Activated CD4-positive, alpha-beta T cell treated with anti-CD3 and anti-CD28 coated beads, Interleukin-10, Interleukin-2, amounts not matched to agents 100 ng/mL and 50 ng/mL, durations not matched to agents 16 hours and 8 hours (primary cell): ENCODE measurements at places on chromosomes 12 and 14.
A peak's percentile ranks its signal among the peaks of the same experiment; 100 is the strongest.

DNA sequence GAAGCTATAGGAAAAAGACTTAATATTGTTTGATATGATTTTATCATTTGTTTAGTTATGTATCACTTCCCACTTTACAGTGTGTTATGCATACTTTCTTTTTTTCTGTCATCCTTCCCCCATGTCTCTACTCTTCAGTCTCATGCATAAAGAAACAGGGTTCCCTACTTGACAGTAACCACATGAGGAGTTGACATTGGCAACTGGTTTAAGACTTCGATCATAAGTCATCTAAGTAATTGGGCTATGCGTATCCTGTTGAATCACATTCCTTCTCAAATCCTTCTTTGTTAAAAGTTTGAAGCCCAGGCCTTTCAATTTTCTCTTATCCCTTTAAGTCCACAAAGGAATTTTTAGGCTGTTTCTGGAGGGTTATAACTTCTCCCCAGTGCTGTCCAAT lies 358.7 kb downstream of the RAD51B start:
- no peak for DNase-seq

- DNase-seq, result peak; percentile 67
Measured at GRCh38 chr12:104420868-104421267, 35.9 kb upstream of the CHST11 start.

- DNase-seq, result peak; percentile 48
Measured at GRCh38 chr14:23076785-23077408, 18.0 kb downstream of the ACIN1 start.

- DNase-seq, result peak; percentile 82
Measured at GRCh38 chr12:122886851-122887818, 8.8 kb downstream of the VPS37B start.

GRCh38 chr14:69720912-69721311 lies 46.0 kb upstream of the SRSF5 start:
- no peak for DNase-seq

- no peak for DNase-seq
Measured at GRCh38 chr12:81080431-81080983, 2.6 kb downstream of the ACSS3 start.

DNA sequence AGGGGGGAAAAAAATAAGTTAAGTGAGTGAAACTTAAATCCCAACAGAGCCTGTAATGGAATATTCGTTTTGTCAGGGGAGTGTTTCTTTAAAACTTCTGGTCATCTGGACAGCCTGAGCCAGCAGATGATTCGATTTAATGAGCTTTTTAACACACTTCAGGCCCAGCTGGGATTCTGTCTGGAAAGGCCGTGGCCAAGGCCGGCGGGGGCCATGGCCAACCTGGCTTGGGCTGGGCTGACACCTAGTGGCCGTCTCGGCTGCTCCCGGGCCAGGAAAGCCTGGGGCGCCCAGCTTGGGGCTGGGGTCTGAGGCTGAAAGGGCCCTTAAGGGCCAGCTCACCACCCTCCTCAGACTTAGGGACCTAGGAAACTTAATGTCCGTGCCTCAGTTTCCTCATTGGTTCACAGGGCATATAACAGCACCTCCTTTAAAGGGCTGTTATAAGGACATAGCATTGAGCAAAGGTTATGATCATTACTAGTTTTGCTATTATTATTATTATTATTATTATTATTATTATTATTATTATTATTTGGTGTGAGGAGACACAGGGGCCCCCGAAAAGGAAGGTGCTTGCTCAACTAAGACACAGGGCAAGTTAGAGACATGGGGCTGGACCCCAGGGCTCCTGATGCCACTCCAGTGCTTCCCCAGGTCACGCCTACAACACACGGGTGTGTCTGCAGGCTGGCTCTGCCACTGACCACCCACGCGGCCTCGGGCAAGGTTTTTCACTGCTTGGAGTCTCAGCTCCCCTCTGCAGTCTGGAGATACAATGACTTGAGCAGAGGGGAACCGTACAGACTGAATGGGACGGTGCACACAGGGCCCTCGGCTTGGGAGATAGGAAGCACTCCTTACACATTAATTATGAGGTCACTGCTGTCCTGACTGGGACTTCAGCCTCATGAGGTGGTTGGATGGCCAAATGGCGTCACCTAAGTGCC lies 84.0 kb downstream of the SYNE3 start:
- no peak for DNase-seq

DNA sequence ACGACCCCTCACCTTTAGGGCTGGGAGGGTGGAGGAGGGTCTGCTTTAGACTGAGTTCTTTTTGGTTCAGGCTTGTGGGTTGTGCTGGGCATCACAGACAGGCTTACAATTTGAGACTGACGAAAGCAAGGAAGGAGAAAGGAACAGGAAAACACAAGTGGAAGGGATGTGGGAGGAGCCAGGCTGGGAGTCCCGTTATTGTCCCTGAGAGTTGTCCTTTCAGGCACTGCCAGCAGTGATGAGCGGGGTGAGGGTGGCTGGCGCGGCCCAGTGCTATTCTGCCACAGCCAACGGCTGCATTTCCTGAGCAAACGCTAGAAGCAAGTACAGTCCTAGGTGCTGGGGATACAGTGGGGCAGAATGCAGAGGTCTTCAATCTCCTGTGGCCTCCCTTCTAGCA lies 29.2 kb upstream of the TSPAN9 start:
- DNase-seq, result no peak

DNA sequence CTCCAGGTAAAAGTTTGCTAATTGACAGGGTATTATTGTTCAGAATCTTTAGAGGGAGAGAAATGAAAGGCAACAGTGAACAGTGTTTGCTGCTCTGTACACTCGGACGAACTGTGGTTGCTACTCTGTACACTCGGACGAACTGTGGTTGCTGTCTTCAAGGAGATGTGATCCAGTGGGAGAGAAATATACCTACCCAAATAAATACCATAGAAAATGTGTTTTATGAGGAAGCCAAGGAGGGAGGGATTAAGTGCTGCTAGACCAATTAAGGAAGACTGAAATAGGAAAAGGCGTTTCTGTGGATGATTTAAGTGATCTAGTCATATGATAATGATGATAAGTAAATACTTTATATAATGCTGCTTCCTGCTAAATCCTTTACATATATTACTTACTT lies 2.7 kb downstream of the STK38L start:
- DNase-seq, result no peak

GRCh38 chr12:53805791-53806190 lies 54.0 kb upstream of the CISTR start:
- no peak for DNase-seq

DNA sequence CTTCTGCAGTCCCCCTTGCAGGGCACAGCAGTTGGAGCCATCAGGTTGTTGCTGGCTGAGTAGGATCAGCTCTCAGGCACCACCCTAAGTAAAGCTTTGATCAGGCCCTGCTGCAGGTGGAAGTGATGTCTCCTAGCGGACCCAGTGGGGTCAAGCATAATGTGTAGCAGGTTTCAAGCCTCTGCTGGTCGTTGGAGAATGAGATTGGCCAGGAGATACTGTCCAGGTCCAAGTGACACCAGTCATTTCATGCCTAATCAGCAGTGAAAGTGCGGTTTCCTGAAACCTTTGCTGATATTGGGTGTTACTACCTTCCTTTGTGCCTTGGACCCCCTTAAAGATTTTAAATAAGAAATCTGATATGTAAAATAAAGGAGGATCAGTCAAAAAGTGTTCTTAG lies 72.6 kb downstream of the SUSD6 start:
- peak; percentile 76 for DNase-seq

GRCh38 chr12:124703856-124704255 lies 136.4 kb upstream of the NCOR2 start:
- DNase-seq, result no peak

DNA sequence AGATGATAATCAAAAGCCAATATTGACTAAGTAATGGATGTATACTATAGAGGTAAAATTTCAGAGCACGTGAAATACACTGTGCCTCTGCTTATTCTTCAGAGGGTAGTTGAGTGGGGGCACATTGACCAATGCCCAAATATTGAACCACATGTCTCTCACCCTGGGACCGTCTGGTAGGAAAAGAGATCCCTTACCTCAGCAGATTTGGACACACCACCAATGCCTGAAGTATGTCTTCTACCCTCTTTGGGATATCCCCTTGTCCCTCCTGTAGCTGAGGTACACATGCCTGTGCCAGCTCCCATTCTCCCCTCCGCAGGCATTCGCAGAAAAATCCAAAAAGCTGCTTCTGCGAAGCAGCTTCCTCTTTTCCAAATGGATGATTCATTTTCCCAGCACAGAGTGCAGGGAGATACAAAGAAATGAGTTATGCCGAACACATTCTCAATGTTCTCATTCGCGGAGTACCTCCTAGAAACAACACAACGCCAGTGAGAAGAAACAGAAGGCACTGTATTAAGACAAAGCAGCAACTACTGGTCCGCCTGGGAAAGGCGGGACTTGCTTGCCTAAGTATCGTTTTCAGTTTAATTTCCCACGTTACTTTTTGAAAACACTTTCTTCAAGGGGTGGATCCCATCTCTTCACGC lies 691 bp downstream of the ZFYVE26 start:
- DNase-seq, result no peak

DNA sequence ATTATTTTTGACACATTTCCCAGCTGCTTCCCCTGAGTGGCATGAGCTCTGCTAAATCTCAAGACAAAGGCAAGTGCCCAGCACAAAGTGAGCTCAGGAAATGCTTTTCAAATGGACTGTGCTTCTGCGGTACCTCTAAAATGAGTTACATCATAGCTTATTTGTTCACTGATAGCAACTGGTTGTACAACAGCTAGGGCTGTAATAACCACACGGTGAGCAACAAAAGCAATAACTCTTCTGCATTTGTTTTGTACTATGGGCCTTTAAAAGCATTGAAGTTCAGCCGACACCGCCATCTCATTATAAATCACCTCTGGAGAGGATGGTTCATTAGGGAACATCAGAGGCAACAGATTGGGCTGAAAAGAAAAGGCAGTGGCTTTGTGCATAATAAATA lies 475.0 kb downstream of the GLT1D1 start:
- no peak for DNase-seq

- no peak for DNase-seq
Measured at GRCh38 chr14:93525696-93526451, 95.1 kb downstream of the UNC79 start.

DNA sequence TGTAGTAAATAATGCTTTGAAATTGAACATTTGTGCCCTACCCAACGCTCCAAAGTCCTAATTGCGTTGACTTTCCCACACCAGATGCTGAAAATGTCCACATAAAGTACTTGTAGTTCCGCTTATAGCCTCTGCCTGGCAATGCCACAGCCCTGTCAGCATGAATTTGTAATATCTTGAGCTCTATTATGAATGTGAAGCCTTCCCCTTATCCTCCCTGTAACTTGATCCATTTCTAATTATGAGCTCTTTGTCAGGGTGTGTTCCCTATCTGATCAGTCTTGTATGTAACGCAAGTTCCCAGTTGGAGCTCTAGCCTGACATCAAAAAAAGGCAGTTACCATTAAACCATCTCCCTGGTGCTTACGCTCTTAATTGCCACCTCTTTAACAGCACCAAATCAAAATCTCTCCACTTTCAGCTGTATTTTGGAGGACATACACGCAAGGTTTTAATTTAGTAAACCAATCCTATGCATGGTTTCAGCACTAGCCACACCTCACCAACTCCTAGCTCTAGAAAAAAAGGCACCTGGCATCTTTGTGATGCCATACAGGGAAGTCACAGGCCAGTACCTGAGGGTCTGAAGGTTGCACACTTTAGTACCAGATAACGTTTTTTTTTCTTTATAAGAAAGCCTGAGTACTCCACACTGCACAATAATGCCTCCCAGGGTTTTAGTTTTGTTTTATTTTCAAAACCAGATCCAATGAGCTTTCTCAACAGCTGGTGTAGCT lies 69.3 kb downstream of the EEA1 start:
- no peak for DNase-seq
